Colonic mucosa (tissue), 4 donors: ENCODE measurements at places on chromosomes 2 and 18. TPM values are rescaled to one million over a fixed set of nuclear protein-coding genes. Genes with fewer than 3 reads are reported as not detected.

DNA sequence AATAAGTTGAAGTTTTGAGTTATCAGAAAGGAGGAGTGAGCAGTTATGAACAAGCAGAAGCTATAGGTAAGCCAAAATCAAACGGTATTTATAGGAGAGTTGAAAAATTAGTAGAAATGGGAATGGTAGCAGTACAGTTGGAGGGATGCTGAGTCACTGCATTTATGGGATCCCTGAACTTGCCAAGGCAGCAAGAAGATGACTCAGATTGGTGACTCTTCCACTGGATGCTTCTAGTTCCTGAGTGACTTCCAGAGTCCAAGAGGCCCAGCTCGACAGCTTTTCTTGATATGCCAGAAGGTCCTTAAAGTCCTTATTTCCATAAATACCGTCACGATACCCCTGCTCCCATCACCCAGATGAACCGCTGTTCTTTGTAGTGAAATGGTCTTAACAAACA lies 31.1 kb upstream of the ACTR3 start:
- H3K27me3 ChIP-seq = no peaks in the 10 kb centered on the region
- no peaks in the 10 kb centered on the region for H3K4me1 ChIP-seq
- H3K4me3 ChIP-seq = no peak overlapping the region
- H3K36me3 ChIP-seq = no peaks in the 10 kb centered on the region
- peak overlapping the region; percentile 15 for H3K27ac ChIP-seq

DNA sequence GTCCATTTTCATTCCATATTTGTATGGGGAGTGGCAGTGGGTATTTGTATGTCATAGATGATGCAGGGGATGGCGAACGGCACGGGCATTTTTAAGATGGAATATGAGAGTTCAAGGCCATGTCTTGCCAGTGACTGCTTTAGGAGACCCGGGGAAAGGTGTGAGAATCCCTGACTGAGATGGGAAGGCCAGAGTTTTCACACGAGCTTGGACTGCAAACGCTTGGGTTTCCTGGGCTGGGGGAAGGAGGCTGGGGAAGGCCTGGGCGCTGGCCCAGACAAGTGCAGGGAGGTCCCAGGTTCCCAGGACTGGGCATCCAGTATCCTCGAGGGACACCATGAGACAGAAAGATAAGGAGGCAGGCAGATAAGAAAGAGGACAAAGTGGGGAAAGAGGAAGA lies 35.2 kb downstream of the CNGA3 start:
- no peaks in the 10 kb centered on the region for H3K4me1 ChIP-seq
- no peaks in the 10 kb centered on the region for H3K27me3 ChIP-seq
- no peak overlapping the region for H3K27ac ChIP-seq

- H3K36me3 ChIP-seq = no peaks in the 10 kb centered on the region
- no peaks in the 10 kb centered on the region for H3K27me3 ChIP-seq
- DNase-seq = no peak
- no peaks in the 10 kb centered on the region for H3K4me1 ChIP-seq
- no peak overlapping the region for H3K4me3 ChIP-seq
- H3K27ac ChIP-seq = no peak overlapping the region
These were observed 640.4 kb downstream of the NR4A2 start for GRCh38 chr2:155692106-155692505.

GRCh38 chr2:172859581-172860335 lies 124.1 kb downstream of the RAPGEF4 start:
- H3K4me1 ChIP-seq = no peaks in the 10 kb centered on the region
- no peak for DNase-seq
- H3K36me3 ChIP-seq = no peaks in the 10 kb centered on the region
- H3K4me3 ChIP-seq = no peak overlapping the region
- no peak overlapping the region for H3K27ac ChIP-seq
- H3K27me3 ChIP-seq = peaks cover 14% of the 10 kb centered on the region

DNA sequence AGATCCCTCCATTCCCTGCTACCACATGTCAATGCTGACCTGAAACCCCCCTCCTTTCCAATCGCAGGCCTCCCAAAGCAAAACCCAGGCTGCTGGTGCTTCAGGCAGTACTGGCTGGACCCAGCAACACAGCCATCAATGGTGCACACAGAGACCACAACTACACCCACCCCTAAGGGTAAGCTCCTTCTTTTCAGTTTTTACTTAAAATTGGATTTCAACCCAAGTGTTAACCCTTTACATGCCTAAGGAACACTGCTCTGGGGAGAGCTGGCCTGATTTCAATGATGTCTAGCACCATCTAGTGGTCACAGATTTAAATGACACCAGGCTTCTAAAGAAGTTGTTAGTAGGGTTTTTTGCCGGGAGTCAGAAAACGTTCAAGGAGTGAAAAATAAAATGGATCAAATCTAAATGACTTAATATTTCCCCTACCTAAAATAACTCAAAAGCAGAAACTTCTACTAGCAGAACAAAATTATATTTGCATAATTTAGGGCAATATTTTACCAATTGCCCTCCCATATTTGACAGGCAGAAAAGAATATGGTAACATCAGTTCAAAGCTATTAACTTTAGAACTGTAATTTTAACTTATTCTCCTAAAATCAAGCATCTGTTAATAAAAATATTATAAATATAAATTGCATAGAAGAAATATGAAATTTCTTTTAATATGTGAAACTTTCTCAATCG lies 24.6 kb downstream of the FECH start:
- no peak overlapping the region for H3K27ac ChIP-seq
- H3K4me1 ChIP-seq = no peaks in the 10 kb centered on the region
- DNase-seq = no peak
- no peak overlapping the region for H3K4me3 ChIP-seq

DNA sequence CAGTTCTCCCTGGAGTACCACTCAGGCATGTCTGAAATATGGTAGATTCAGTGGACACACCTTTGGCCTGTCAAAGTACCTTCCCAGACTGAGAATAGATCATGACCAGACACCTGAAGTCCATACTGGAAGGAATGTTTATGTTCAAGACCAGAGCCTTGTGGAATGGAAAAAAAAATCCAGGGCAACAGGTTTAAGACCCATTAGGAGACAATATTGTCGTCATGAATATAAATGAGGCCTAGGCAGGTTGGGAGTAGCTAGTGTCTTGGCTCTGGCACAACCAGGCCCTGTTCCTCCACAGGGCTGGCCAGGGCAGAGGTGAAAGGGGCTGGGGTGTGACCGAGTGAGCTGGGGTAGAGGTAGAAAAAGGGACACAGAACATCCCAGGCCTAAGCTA lies 13.2 kb upstream of the ATRAID start:
- no peak for DNase-seq
- no peaks in the 10 kb centered on the region for H3K4me1 ChIP-seq
- H3K27me3 ChIP-seq = no peaks in the 10 kb centered on the region
- no peak overlapping the region for H3K27ac ChIP-seq
- no peaks in the 10 kb centered on the region for H3K36me3 ChIP-seq

GALNT3 gene
- total RNA-seq = 86.2 TPM

GRCh38 chr2:37391711-37392110 lies 47.3 kb downstream of the QPCT start:
- H3K27me3 ChIP-seq = no peaks in the 10 kb centered on the region
- no peak overlapping the region for H3K27ac ChIP-seq
- no peak overlapping the region for H3K4me3 ChIP-seq
- DNase-seq = no peak
- H3K36me3 ChIP-seq = no peaks in the 10 kb centered on the region

GRCh38 chr2:218904176-218904575 lies 23.5 kb downstream of the WNT10A start:
- H3K27ac ChIP-seq = no peak overlapping the region
- H3K4me3 ChIP-seq = no peak overlapping the region
- no peaks in the 10 kb centered on the region for H3K36me3 ChIP-seq
- H3K4me1 ChIP-seq = no peaks in the 10 kb centered on the region
- no peak for DNase-seq

- no peaks in the 10 kb centered on the region for H3K36me3 ChIP-seq
- H3K4me1 ChIP-seq = no peaks in the 10 kb centered on the region
- DNase-seq = no peak
- no peak overlapping the region for H3K27ac ChIP-seq
These were observed 49.7 kb upstream of the GLI2 start for GRCh38 chr2:120685974-120686297.

- no peaks in the 10 kb centered on the region for H3K27me3 ChIP-seq
- no peak overlapping the region for H3K4me3 ChIP-seq
- DNase-seq = no peak
These were observed 21.9 kb downstream of the CCBE1 start for GRCh38 chr18:59675346-59675745.

DNA sequence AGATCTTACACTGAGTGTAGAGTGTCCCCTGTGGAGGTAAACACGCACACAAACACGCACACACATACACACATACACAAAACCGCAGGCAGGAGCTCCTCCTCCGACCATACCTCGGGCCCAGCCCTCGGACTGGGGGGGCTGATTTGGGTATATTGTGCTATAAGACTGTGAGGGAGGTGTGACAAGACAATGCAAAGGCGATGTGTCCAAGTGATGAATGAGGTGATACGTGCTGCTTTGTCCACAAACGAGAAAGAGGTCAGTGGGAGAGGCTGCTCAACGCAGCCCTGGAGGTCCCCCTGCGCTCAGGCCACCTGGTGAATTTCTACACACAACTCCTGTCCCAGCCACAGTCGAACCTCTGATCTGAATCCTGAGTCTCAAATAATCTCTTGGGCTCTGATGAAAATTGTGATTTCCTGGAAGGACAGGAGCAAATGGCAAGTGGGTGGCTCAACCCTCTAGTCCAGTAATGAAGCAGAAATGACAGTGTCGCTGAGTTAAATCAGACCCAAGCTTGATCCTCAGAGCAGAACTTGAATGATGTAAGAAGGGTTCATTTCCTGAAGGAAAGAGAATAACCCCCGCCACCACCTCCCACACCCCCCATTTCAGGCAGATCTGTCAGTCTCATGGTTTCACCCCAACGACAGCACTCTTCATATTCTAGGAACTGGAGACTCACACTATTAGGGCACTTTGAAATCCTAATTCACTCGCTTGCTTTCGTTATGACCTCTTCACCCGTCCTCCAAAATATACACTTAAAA lies 48.9 kb upstream of the ASXL2 start:
- DNase-seq = no peak
- H3K27me3 ChIP-seq = no peaks in the 10 kb centered on the region
- no peaks in the 10 kb centered on the region for H3K4me1 ChIP-seq
- H3K4me3 ChIP-seq = no peak overlapping the region
- no peaks in the 10 kb centered on the region for H3K36me3 ChIP-seq

GREB1L gene
- total RNA-seq = 0.58 TPM

BMP10 gene
- total RNA-seq = not detected

FKBP1B gene
- 11.8 TPM for total RNA-seq
